ENCODE measurements at places on chromosomes 3 and 15.

DNA sequence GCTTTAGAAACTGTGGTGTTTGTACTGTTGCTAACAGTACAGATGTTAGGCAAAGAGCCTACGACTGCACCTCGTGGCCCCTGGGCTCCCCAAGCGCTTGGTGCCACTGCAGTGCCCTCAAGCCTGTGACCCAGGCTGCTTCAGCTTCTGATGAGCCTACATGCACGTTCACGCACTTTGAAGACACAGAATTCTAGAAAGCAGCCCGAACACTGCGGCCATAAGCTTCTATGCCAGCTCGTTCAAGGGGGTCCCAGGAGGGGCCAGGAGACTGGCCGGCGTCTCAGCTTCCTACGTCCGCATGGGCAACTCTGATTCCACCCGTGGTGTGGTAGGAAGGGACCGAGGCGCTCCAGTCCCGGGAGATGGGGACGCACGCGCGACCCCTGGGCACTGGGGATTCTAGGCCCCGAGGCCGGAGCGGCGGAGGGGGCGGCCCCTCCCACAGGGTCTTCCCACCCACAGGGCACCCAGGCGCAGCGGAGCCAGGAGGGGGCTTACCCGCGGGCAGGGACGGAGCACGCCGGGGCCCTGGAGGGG, 653 bp downstream of the MYO5C start:
- no peak for DNase-seq

GRCh38 chr3:136021803-136022202, 56.3 kb downstream of the PPP2R3A start:
- DNase-seq: no peak

GRCh38 chr3:81823882-81824395, 62.5 kb upstream of the GBE1 start:
- DNase-seq: peak; percentile 88

DNA sequence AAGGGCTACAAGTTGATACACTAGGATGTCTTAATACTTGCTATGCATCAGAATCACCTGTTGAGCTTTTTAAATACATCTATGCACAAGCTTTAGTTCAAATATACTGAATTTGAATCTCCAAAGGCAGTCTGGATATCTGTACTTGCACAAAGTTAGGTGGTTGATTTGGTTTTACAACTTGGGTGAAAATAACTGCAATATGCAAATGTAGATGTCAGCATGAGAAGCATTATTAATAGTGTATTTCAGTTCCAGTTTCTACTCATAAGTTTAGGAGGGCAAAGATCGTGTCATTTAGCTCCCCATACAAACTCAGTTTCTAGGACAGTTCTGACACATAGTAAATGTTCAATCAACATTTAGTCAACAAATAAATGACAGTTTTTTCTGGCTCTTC, 25.6 kb downstream of the IQCB1 start:
- no peak for DNase-seq

GRCh38 chr3:131474115-131474514, 28.7 kb downstream of the MRPL3 start:
- no peak for DNase-seq

GRCh38 chr15:66982816-66983215, 82.6 kb upstream of the SMAD3 start:
- DNase-seq: no peak

DNA sequence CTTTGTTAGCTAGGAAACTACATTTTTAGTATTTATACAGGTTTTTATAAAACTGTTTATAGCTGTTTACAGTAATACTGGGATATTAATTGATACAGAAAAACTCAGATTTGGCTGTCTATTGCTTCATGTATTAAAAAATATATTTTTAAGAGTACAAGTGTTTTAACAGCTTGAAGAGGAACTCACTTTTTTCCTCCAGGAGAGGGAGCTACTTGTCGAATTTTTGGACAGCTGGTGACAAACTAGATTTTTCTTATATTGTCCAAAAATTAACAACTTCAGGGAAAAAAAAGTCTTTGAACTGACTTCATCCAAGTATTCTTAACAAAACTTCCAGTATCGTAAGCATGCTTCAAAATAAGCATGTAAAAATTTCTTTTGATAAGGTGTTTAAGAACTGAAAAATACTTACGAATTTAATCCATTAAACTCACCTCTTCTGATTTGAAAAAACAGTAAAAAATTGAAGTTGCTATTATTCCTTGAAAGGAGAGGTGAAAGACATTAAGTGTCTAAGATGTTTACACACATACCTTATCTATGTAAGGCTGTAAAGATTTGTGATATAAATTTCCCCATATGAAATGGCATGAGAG, 4.0 kb downstream of the DIPK2A start:
- DNase-seq: peak; percentile 63

- peak; percentile 60 for DNase-seq
Observed at GRCh38 chr3:32146746-32147211, 40.4 kb downstream of the GPD1L start.

DNA sequence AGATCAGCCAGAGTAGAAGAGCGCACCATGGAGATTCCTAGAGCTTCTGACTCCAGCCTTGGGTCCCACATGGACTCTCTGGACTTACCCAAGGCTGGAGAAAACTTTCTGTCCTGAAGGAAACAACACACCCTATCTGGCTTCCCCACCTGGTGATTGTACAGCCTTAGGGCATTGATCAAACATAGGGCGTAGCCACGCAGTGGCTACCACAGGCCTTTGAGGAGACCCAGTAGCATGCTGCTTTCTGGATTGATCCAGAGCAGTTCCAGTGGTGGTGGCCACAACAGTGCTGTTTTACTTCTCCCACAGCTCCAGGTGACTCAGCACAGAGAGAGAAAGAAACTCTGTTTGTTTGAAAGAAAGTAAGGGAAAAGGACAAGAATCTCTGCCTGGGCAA, 23.5 kb downstream of the PYDC2 start:
- DNase-seq: no peak

DNA sequence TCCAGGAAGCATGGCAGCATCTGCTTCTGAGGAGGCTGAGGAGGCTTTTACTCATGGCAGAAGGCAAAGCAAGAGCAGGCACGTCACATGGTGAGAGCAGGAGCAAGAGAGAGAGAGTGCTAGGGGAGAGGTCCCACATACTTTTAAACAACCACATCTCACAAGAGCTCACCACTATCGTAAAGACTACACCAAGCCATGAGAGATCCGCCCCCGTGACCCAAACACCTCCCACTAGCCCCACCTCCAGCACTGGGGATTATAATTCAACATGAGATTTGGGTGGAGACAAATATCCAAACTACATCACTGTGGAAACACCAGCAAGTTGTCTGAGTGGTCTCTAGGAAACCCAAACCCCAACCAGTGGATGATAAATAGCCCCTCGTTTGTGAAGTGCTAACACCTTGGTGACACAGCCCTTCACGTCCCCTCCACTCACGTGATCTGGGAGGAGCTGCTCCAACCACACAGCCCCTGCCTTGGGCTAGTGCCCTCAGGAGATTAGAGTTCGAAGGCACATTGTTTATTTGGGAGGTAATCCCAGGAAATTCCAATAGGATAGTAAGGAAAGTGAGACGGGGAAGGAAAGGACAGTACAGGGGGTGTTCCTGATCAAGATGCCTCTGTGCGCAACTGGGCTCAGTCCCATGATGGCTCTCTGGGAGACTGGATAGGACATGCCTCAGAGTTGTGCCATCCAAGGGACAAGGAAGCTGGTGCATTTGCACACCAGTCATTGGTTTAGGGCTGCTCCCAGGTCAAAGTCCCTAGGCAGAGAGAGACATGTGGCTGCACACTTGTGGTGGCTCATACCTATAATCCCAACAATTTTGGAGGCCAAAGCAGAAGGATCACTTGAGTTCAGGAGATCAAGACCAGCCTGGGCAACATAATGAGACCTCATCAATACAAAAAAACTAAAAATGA, 80.6 kb upstream of the CTNNB1 start:
- DNase-seq: no peak

DNA sequence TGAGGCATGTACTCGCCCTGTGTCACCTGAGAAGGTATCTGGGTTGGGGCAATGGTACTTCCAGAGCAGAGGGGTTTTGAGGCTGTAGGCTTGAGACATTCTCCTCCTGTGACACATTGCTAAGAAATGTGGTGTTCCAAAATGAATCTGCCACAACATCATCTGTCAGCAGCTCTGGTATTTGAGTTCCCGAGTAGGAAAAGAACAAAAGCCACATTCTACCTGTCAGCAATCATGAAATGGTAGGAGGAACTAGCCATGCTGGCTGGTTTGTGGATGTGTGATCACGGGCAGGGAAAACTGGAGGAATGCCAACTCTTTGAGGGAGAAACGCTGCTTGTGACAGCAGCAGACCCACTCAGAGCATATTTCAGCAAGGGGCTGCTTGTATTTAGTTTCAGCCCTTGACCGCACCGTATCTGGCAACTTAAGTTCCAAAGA, 579.4 kb upstream of the TBL1XR1 start:
- peak; percentile 6 for DNase-seq

DNA sequence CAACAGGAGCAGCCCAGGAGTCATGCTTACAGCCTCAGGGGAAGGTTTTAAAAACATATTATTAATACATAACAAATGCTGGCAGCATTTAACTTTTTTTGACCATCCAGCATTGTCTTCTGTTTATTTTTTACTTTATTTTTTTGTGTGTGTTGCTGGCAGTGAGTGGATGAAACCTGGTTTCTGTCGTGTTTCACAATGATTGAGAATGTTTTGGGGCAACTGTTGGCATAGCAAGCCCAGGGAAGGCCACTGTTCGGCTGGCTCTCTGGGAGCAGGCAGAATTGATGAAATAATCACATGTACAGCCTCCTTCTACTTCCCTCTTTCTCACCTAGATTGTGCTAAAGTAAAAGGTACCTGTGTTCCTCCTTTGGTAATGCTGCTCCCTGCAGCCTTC, 190.2 kb downstream of the NR1D2 start:
- no peak for DNase-seq

GRCh38 chr15:23806980-23807379, 119.9 kb upstream of the NDN start:
- no peak for DNase-seq

DNA sequence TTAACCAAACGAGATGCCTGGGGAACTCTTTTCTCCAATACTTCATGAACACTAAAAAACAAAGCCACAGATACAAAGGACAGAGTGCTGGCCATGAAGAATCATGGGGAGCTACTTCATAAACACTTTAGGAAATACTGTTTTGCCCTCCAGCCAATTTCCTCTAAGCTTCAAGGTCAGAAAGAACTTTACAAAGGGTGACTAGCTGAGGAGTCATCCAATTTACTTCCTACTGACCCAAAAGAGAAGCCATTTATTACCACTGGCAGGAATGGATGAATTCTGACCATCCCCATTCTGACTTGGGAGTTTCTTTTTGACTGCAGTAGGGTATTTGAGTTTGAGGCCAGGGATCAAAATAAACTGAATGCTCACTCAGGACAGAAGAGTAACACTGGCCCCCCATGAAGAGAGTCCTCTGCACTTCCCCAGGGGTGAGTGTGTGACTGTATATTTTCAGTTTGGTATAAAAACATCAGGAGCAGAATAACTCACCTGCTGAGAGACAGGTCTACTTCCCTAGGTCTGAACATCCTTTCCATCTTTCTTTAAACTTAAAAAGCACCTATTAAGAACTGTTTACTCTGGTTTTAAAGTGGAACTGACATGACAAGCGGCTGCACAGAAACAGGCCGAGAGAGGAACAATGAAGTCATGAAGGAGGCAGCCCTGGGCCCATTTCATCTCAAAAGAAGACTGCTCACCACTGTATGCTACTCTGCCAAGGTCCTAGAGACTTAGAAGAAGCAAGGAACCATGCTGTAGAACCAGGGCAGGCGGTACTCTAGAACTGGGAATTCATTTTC, 203.6 kb downstream of the TNIK start:
- DNase-seq: no peak

DNA sequence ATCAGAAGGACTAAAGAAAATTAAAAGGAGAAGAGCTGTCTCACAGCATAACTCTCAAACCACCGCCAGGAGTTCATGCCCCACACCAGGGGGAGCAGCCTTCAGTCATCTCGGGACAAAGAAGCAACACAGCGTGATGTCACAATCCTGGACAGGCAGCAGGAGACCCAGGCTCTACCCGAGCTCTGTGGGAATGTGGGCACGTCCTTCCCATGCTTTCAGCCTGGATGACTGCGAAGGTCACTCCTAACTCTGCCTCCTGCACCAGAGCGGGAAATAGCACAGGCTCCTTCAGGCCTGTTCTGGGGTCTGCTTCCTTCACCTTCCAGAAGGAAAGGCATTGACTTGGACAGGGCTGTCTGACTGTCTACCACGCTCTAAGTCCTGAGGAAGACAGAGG, 31.3 kb downstream of the NOX5 start:
- DNase-seq: no peak

DNA sequence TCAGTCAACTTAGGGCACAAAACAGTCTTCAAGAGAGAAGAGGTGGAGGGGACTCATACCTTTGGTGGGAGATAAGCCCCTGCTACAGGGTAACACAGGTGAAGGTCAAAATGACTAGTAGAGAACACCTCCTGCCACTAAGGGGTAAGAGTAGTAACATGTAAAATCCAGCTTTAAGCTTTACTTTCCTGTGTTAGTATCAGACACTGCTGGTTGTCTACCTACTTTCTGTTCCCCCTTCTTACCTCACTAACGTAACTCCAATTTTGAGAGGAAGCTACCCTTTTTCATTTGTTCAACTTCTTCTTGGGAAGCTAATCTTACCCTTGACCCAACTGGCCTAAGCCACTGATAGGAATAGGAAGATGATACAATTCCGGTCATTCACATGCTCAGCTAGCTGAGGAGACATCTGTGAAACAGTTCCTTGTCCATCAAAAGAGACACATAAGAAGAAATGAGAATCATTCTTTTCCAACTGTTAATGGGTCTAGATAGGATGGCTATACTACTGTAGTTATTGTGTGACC, 826.8 kb upstream of the CFAP20DC start:
- DNase-seq: peak; percentile 52

GRCh38 chr3:140724856-140725812, 47.3 kb downstream of the TRIM42 start:
- DNase-seq: no peak

DNA sequence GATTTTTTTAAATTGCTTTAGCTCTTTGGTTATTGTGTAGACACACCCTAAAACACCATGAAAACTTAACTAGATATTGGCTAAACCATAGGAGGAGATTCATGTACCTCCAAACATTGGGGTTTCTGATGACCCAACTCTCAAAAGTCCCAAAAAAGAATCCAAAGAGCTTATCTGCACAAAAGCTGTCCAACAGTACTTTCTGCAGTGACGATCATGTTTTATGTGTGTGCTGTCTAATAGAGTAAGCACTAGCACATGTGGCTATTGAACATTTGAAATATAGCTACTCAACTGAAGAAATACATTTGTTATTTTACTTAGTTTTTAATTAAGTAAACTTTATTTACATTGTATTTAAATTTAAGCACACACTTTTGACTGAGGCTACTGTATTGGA, 818.2 kb upstream of the LMCD1 start:
- no peak for DNase-seq

DNA sequence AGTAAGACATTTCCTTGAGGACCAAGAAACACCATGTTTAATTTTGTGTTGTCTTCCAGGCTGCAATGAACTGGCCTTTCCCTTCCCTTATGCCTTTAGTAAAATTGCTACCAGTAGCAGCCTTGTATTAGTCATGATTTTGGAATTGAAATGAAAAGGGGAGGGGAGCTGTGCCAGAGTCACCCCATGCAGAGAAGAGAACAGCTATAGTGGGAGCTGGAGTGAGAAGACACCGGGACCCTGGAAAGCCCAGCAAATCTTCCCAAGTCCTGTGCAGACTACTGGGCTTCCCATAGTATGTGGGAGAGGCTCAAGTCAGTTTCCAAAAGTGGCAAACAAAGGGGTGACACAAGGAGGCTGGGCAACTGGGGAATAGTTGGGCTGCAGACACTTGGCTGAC, 178.5 kb downstream of the NR1D2 start:
- DNase-seq: no peak
